Amygdala (tissue), 56 donors: ENCODE measurements at places on chromosomes 3 and 15.

GRCh38 chr3:124686028-124686670 lies 44.1 kb upstream of the UMPS start:
- no peak for DNase-seq

GRCh38 chr15:81924729-81925128 lies 121.1 kb downstream of the MEX3B start:
- no peak for DNase-seq

- no peak for DNase-seq
Measured at GRCh38 chr3:89300526-89300925, 193.1 kb downstream of the EPHA3 start.

DNA sequence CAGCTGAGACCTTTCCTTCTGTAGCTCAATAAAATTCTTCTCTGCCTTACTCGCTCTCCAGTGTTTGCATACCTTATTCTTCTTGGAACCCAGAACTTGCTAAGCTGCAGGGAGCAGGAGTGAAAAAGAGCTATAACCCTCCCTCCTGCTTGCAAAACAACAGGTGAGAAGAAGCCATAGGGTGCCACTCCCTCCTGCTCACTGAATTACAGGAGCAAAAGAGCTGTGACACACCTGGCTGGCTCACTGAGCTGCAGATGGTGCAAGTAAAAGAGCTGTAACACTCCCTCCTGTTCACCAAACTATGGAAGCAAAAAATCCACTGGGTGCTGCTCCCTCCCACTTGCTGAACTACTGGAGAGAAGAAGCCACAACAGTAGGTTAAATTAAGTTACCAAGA lies 44.2 kb upstream of the C2CD4B start:
- DNase-seq = no peak

DNA sequence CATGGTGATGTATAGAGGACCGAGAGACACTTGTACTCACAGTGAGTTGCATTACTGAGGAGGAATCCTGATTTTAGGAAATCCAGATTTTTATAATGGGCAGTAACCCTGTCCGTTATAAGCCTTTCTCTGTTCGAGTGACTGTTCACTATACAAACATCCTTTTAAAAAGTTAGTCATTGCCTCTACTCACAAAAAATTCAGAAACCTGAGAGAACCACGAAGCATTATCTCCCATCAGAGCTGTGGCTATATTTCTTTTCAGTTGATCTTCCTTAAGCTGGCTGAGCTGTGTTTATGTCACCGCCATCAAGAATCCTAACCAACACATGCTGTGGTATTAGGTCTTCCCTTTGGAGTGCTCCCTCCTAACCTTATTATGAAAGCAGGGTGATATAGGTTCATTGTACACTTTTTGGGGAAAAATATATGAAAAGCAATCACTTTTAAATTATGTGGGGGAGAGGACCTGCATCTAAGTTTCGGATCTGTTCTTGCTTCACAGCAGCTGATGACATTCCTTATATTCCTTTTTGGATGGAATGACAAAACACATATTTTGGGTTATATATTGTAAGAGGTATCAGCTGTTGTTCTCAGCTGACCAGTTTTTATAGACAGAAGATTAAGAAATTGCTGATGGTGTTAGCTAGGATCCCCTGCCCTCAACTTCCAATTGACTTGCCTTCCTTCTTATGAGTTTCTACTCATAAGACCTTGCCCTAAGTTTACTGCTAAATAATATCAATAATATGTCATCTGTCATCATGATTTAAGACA lies 465.9 kb upstream of the RASGRP1 start:
- DNase-seq = no peak

DNA sequence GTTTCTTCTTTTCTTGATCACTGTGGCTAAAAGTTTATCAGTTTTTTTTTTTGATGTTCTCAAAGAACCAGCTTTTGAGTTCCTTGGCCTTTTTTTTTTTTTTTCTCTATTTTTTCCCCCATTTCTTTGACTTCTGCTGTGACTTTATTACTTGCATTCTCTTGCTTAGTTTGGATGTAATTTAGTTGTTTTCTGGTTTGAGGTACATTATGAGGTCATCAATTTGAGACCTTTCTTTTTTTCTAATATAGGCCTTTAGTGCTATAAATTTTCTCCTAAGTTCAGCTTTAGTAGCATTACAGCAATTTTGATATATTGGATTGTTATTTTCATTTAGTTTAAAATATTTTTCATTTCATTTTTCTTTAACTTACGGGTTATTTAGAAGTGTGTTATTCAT lies 35.3 kb downstream of the TCF12 start:
- DNase-seq = no peak

DNA sequence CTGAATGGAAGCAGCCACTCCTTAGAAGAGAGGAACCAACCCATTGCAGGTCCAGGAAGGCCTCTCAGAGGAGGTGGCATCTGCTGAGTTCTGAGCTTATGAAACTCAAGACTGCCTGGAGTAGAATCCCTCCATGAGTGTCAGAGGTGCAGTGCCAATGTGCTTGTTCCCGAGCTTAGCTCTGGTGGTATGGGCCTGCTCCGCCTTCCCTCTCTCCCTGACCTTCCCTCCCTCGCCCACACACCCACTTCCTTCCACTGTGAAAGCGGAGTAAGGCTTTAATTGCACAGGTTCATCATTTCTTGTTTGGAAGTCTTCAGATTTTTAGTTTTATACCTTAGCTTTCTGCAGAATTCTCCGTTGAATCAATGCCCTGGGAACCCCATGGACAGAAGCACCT lies 208.0 kb upstream of the BHLHE40 start:
- DNase-seq = no peak

GRCh38 chr3:23111797-23112196 lies 91.3 kb upstream of the UBE2E2 start:
- no peak for DNase-seq

DNA sequence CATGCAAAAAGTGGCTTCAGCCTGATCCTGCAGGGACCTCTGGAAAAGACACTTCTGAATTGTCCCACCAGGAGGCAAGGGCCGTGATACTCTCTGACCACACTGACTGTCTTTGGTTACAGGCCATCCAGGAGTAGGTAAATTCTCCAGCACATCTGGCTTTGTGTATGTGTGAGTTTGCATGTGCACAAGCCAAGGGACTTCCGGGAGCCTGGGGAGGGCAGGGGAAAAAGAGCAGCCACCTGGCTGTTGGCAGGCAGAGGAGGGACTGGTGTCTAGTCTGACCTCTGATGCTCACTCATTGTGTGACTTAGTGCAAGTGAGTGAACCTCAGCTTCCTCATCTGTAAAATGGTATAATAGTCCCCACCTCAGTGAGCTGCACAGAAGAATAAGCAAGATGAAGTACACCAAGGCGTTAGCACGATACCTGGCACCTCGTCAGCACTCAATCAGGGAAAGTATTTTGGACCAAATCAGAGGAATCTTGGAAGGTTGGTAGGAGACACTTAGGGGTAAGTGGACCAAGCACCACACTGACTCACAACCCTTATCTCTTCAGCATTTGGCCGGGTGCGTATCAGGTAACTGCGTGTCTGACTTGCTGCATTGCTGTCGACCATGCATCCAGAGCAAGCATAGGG lies 19.1 kb downstream of the KLHL6 start:
- DNase-seq = no peak

GRCh38 chr3:123300056-123300455 lies 98.3 kb downstream of the SEC22A start:
- no peak for DNase-seq

DNA sequence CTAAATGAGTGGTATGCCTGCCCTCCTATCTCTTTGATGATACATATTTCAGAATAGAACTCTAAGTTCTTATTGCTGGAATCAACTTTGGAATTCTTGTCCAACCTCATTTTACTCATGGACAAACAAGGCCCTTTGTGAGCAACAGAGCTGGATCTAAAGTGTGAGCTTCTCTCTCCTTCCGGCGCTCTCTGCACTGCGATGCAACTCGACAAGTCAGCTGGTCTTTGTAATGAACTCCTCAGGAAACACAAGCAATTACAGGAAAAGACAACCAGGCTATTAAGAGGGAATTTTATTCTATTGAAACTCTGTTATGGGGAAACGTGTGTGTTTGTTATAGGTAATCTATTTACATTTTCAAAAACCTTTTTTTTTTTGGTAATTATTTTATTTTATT lies 20.3 kb upstream of the NRROS start:
- DNase-seq = no peak

GRCh38 chr15:83305704-83306291 lies 21.3 kb upstream of the BNC1 start:
- DNase-seq = no peak

GRCh38 chr15:50977162-50977561 lies 68.7 kb downstream of the AP4E1 start:
- DNase-seq = no peak

GRCh38 chr3:7095116-7095515 lies 234.2 kb downstream of the GRM7 start:
- no peak for DNase-seq

GRCh38 chr3:138455801-138456716 lies 21.6 kb downstream of the ESYT3 start:
- no peak for DNase-seq

DNA sequence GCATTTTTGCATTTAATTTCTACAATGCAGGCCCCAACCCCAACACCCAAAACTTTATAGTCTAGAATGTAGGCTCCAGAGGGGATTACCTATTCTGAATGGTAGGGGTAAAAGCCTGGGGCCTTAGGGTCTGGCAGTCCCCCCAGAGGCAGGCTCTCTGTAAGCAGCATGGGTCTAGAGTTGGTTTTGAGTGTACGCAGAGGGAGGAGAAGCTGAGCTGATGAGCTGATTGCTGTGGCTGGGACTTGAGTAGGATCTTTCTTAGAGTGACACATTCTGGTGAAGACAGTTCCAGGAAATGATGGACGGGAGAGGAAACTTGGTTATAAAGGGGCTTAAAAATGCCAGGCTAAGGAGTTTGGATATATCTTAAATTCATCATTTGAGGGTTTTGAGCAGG lies 2.1 kb downstream of the LPP start:
- DNase-seq = no peak

GRCh38 chr3:196169836-196170240 lies 41.4 kb downstream of the ZDHHC19 start:
- no peak for DNase-seq

GRCh38 chr15:50361756-50362155 lies 6.8 kb upstream of the GABPB1 start:
- DNase-seq = no peak

DNA sequence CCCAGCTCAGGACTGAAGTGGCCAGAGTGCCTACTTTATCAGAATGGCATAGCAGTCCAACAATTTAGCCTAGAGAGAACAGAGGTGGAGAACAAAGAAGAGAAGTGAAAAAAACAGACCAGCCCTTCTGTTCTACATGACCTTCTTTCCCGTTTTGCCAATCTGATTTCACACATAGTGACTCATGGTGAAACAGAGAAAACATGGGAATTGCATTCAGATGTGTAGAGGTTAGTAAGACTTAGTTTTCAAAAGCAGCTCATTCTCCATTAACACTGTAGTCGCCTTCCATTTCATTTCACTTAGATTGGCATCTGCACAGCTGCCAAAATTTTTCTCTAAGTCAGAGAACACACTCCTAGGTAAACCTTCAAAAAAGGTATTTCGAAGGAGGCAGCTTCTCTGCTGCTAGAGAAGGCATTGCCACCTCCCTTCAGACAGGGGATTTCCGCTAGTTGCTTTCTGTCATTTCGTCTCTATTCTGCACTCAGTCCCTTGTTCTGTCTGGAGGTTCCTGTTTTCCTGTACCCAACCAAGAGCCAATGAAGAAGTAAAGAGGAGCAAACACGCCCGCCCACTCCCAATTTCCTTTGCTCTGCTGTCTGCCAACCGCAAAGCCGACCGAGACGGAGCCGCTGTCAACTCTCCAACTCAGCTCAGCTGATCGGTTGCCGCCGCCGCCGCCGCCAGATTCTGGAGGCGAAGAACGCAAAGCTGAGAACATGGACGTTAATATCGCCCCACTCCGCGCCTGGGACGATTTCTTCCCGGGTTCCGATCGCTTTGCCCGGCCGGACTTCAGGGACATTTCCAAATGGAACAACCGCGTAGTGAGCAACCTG lies at the start of gene ARL6IP5:
TSS of gene ARL6IP5 (plus strand) at position 612 of the 842 bp plus-strand sequence. CDS start at position 723, 111 bp downstream.
- DNase-seq = peak; percentile 88

DNA sequence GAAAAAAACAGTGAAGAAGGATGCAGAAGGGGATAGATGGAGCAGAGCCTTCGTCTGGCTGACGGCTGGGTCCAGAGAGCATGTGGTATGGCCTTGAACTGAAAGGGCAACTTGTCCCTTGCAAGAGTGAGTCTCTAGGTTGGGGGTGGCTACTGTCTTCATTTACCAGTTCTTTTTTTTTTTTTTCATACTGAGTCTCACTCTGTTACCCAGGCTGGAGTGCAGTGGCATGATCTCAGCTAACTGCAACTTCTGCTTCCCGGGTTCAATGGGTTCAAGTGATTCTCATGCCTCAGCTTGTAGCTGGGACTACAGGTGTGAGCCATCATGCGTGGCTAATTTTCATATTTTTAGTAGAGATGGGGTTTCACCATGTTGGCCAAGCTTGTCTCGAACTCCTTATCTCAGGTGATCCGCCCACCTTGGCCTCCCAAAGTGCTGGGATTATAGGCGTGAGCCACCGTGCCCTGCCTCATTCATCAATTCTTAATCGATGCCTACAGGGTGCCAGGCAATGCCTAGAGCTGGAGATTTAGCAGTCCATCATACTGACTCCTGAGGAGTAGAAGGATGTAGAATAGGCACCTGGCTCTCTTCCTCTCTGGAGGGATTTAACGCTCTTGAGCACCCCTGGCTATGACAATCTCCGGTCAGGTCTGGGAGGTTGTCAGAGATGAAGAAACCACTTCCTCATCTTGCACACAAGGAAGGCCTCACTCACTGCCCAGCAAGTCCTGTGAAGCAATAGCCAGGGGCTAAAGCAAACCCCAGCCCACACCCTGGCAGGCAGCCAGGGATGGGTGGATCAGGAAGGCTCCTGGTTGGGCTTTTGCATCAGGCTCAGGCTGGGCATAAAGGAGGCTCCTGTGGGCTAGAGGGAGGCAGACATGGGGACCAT lies at the start of gene CAMP:
TSS of gene CAMP (plus strand) at position 880 of the 898 bp plus-strand sequence. CDS start at position 897, 17 bp downstream.
- DNase-seq = no peak

DNA sequence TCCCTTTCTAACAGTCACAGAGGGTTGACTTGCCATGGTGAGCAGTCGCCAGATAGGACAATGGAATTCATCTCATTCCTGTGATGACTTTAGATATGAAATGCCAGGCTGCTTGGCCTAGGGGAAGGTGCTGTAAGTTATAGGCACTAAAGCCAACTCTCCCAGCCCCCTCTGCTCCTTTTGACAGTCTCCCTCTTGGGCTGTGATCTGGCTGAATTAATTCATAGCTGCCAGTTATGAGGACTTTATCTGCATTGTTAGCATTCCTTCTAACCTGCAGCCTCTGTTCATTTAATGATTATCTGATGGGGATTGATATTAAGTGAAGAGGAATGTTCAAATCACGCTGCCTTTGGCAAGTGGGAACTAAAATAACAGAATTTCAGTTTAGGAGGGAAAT lies 427.1 kb upstream of the RASGRP1 start:
- no peak for DNase-seq

DNA sequence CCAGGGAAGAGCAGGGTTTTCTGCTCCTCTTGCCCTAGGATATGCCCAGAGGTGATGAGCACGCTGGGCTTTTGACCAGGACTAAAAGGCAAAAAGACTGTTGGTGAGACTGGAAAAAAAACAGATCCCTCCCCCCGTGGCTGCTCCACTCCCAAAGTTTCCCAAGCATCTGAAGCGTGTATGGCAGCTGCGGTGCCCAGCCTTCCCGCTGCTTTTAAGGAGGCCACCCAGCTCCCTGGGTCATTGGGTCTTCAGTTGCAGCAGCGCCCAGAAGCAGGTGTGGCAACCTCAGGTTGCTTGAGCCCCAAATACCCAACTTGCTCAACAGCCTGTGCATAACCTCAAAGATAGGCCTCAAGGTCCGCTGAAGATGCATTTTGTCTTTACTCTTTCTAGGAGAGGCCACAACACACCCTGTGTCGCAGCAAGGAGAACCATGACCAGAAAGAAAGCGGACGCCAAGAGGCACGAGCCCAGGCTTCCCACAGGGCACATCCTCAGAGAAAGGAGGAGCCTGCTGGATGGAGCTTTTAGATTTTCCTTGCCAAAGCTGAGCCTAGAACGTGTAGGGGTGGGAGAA lies 2.0 kb downstream of the SRGAP3 start:
- DNase-seq = no peak
